ENCODE measurements at places on chromosomes 12 and 14. TPM values are rescaled to one million over a fixed set of nuclear protein-coding genes. Genes with fewer than 3 reads are reported as not detected.
A peak's percentile ranks its signal among the peaks of the same experiment; 100 is the strongest.

The HHIPL1 gene
- not detected for total RNA-seq

- DNase-seq: no peak
Measured at GRCh38 chr14:45038865-45039264, 45.1 kb upstream of the PRPF39 start.

The ARHGAP9 gene
- 98.8 TPM for total RNA-seq

The TSPAN11 gene
- total RNA-seq: not detected

The AQP6 gene
- total RNA-seq: not detected

DNA sequence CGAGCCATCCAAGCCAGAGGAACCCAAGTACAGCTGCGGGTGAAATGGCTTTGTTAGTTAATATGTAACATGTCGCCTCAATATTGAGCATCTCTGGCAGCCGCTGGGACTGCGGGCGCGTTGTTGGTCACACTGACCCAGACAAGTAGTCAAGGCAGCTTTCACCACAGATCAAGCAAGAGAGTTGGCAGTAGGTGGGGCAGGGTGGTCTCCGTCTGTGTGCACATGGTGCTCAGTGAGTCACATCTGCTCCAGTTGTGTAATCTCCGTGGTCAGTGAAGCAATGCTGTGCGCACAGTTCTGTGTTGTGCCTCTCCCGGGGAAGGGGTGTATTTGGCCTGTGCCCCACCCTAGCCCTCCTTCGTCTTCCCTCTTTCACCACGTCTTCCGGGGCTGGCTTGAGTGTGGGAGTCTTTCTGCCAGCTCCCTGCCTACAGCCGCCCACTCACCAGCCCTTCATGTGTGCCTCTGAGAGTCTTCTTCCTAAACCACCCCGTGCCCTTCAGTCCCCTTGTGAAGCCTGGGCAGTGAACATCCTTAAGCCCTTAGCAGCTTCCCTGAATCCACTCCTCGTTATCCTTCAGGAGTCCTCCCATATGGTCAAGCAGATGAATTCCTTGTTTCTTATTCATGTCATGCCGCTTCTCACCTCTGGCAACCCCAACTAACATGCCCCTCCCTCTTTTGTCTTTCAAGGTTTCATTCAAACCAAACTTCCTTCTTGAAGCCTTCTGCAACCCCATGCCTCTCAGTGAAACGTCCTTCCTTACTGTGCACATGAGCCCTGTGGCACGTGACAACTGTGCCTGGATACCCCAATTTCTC, 242.1 kb downstream of the CACNA1C start:
- DNase-seq: no peak

DNA sequence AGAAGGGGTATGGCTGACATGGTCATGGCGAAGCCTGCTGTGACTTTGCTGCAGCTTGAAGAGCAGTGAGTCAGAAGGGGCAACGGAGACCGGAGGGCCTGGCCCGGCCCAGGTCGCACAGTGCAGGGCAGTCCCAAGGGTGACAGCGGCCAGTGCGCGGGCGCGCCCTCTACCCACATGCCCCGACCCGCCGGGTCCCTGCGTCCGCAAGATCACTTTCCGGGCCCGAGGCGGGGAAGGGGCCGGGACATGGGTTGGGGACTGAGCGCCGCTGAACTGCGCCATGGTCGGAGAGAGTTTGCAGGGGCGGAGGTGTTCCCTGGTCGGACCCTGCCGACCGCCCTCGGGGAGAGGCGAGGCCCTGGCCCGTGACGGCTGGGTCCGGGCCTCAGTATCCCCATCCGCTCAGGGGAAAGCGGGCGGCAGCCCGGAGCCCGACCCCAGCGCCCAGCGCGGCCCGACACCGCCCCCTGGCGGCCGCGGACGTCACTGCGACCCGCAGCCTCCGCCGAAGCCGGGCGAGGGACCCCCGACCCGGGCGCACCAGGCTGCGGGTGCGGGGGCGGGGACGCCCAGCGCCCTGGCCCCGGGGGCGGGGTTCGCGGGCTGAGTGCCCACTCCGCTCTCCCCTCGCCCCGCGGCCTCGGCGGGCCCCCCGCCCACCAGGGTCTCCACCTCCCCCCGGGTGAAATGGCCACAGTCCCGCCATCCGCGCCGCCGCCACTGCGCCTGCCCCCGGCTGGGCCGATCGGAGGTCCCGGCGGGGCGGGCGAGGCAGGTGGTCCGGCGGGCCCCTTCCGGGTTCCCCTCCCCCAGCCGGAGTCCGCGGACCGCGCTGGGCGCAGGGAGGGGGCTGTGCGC, 7.2 kb upstream of the ANKRD9 start:
- peak; percentile 79 for DNase-seq

The RASAL1 gene
- 4.9 TPM for total RNA-seq

The SLC24A4 gene
- 0.09 TPM for total RNA-seq

DNA sequence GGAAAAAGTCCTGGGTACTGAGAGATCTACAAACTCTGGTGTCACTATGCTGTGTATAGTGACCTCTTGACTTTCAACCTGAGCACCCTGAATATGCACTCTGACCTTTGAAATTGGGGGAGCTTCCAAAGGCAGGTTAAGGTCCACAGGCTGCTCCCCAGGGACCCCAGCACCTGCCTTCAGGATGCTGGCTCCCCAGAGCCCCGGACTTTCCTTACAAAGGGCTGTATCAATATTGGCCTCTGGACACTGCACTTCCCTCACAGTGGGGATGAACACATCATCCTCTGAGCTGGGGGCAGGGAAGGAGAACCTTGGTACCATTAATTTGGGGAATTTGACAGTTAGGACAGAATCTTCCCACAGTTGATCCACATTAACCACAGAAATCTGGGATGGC, 14.3 kb downstream of the PLD4 start:
- no peak for DNase-seq

GRCh38 chr14:53596853-53597525, 359.6 kb downstream of the BMP4 start:
- DNase-seq: no peak

All from activated B cell treated with CpG ODN at 0.5 μM for 24 hours (primary cell).